Spinal cord (tissue), 10 donors: ENCODE measurements at places on chromosomes 5 and 9.

GRCh38 chr5:171897231-171897630 is 109.2 kb downstream of the FBXW11 start:
- DNase-seq = no peak

DNA sequence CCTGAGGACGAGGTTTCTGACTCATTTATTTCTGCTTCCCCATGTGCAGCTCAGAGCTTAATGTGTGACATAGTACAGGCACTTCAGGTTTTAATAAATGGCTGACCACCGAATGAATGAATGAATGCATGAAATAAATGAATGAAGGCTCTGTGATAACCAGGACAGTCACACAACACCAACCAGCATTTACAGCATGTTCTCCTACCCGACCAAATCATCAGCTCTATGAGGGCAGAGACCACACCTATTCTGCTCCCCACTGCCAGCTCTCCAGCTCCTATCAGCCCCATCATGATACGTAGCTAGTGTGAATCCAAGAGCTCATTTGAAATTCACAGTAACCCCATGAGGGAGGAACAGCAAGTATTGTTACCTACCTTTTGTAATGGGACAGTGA is 4.8 kb downstream of the TMOD1 start:
- DNase-seq = no peak

DNA sequence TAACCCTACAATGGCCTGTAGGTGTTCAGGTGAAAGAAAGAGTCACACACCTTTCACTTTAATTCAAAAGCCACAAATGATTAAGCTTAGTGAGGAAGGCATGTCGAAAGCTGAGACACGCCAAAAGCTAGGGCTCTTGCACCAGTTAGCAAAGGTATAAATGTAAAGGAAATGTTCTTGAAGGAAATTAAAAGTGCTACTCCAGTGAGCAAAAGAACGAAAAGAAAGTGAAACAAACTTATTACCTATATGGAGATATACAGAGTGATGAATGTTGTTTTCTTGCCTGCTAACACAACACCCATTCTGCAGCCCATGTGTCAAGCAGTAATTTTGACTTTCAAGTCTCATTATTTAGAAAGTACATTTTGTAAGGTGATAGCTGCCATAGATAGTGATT is 254.2 kb upstream of the SLC24A2 start:
- DNase-seq = no peak

- no peak for DNase-seq
Measured at GRCh38 chr5:123976379-123977033, 464.5 kb downstream of the CSNK1G3 start.

DNA sequence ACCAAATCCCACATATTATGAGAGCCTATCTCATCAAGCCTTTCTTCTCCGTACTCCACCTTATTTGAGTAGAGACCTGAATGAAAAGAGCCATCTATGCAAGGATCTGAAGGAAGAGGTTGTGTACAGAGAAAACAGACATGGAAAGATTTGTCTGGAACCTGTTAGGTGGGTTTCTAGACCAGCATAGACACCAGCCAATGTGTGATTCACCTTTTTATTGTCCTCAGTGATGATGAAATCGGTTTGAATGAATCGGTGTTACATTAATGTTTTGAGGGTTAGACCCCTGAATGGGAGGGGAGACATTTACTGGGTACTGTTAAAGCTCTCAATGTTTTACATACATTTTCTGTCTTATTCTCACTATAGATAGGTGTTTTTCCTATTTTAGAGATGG is 223.6 kb downstream of the NMUR2 start:
- DNase-seq = no peak

GRCh38 chr9:5920860-5921328 is 30.2 kb downstream of the MLANA start:
- DNase-seq = no peak

DNA sequence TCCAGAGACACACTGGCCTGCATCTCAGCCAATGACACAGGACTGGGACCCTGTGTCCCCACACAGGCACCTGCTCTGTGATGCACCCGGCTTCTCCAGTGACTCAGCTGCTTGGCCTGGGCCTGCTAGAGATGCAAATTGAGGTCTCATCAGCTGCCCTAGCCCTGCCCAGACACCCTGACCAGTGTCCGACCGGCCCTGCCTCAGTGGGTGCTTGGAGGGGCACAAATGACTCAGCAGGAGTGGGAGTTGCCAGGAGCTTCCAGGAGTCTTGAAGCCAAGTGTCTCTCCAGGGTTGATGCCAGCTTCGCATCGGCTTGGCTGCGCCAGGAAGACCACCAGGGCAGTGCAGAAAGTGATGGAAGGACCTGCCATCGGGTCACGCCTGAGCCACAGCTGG is 148.2 kb downstream of the ICE1 start:
- no peak for DNase-seq

DNA sequence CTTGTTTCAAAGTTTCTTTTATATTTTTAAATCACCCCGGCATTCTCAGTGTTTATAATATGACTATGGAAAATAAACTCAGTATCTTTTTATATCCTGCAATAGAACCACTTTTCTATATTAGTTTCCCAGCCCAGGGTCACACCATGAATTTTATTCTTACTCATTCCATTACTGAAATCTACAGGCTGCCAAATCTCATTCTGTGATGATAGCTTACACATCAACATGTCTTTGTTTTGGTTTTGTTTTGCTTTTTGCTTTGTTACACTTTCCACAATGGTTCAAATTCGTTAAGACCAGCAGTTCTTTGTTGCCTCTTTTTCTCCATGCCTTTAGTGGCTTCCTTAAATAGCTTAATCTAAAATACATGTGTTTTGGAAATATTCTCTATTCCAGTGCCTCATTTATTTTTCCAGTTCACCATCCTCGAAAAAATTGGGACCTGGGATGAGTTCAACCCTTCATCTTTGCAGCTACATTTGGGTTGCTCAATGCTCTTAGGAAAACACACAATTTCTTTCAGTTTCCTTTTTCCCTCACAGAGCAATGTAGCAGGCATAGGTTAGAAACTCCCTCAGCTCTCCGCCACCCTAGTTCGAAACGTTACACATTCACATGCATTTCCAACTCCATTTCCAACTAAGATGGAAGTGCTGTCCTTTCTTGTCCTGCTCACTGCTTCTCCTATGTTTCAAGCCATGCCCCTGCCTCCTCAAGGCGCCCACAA is 1146.3 kb downstream of the MAT2B start:
- DNase-seq = no peak

DNA sequence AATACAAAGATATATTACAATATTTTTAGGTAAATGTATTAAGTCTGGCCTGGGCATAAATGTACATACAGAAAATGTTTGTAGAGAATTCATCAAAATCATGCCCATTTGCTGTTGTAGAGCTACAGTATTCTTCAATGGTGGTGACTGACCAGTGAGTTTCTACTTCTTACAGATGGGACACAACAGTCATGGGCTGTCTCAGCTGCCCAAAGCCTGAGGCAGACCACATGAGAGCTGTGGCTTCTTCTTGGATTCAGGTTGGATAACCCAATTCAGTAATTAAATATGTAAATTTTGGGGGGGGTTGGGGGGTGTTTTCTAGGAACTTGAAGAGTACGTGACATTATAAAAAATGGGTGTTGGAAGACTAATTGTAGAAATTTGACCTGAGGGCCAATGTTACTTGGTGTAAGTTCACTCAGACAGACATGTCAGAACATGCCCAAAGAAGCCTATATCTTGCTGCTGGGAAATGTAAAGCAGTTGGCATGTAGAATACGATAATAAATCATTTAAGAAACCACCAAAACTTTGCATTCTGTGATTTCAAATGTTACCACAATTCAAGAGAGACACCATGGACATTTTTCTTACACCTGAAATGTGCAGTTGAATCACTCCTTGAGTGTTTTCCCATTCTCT is 17.9 kb downstream of the STARD4 start:
- no peak for DNase-seq

- DNase-seq = no peak
Measured at GRCh38 chr5:109878887-109879286, 189.2 kb downstream of the MAN2A1 start.

DNA sequence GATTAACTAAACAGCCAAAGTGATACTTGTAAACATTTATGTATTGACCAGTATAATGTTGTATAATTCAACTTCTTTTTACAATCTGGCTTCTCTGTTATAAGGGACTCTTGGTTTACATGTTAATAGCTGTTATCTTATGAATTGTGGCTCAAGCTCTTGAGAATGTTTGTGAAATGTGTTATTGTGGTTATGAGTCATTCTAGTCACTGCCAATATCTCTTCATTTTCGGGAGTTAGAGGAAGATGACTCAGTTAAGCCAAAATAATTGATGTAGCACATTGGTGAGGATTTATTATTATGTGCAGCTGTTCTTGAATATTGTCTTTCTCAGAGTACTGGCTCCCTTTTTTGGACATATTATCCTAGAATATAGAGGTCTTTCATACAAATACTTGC is 655.2 kb upstream of the RIOK2 start:
- DNase-seq = no peak

DNA sequence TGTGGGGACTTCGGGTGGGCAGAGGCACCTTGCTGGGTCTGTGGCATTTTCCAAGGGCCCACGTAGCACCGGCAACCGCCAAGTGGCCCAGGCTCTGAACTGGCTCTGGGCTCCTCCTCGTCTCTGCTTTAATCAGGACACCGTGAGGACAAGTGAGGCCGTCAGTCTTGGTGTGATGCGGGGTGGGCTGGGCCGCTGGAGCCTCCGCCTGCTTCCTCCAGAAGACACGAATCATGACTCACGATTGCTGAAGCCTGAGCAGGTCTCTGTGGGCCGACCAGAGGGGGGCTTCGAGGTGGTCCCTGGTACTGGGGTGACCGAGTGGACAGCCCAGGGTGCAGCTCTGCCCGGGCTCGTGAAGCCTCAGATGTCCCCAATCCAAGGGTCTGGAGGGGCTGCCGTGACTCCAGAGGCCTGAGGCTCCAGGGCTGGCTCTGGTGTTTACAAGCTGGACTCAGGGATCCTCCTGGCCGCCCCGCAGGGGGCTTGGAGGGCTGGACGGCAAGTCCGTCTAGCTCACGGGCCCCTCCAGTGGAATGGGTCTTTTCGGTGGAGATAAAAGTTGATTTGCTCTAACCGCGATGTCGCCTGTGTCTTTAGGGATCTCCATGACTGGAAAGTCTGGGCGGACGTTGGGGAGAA is 5.8 kb downstream of the DPP7 start:
- DNase-seq = no peak

GRCh38 chr9:137302449-137303150 is 529 bp upstream of the NRARP start:
- DNase-seq = no peak

DNA sequence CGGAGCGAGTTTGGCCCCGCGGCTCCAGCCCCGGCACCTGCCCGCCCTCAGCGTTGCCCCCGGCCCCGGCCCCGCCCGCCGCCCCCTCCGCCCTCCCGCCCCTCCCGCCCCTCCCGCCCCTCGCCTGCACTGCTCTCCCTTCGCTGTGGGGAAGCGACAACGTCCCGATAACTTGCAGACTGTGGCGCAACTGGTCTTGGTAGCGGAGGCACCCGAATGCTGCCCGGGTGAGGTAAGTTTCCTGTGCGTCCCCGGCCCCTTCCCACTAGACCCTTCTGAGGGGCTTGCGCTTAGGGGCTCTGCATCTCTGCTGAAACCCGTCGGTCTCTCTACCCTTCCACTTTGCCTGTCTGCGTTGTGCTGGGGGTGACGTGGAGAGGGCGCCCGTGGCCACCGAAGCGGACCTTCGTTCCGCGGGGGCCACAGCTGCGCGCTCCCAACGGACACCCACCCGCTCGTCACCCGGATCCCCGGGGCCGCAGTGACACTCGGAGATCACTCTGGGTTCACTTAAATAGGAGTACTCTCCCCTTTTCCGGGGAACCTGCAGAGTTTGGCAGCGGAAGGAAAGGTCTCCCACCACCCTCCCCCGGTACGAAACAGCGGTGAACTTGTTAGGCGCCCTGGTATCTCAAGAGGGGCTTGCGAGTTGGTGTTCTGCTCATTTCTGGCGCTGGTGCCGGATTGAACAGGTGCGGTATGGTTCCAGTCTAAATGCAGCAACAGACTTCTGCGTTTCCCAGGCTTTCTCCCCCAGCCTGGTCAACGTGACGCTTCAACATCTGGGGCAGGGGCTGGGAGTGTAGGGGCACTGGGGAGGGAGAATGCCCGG is 707 bp downstream of the PIP5K1B start:
- peak; percentile 15 for DNase-seq

DNA sequence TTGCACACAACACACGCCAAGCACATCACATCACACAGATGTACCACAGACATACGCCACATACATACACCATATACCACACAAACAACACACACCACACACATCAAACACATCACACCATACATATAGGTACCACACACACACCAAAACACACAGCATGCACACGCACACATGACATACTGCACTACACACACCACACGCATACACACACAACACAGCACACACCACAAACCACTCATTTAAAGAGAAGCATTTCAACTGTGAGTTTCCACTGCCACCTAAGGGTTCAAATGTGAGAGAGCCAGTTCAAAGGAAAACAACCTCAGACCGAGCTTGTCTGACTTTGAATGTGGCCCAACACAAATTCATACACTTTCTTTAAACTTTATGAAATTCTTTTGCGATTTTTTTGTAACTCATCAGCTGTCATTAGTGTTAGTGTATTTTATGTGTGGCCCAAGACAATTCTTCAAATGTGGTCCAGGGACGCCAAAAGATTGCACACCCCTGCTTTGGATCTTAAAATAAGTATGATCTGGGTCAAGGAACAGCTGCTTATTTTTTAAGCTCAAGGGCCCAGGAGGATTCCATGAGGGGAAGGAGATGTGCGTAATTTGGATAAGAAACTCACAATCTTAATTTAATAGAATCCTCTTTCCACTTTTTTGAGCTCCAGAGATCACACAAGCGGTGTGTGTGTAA is 494.6 kb downstream of the GADD45G start:
- DNase-seq = peak; percentile 42

DNA sequence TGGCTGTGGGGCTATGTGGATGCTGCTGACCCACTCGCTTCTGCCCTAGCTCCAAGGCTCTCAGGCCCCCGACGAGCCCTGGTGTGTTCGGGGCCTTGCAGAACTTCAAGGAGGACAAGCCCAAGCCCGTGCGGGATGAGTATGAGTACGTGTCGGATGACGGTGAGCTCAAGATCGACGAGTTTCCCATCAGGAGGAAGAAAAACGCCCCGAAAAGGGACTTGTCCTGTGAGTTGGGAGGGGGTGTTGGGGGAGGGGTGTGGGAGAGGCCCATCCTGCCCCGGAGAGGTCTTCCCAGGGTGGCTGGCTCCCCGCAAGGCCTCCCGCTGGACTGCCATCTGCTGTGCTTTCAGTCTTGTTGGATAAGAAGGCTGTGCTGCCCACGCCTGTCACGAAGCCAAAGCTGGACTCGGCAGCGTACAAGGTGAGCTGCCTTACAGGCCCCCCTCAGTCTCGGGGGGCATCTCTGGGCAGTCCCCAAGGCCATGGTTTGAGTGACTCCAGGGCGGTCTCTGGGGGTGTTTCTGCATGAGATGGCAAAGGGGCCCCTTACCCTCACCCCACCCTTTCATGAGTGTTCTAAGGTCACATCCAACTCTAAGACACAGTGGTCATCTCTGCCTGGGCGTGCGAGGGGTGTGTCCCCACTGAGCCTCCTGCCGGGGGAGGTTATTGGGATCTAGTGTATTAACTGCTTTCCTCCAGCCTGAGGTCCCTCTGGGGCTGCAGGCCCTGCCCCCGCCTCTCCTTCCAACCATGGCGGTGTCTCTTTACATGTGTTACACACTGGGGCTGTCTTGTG is 89.5 kb downstream of the PHF2 start:
- no peak for DNase-seq

GRCh38 chr9:129414993-129415941 is 205.6 kb downstream of the C9orf50 start:
- DNase-seq = no peak

- DNase-seq = no peak
Measured at GRCh38 chr5:113508756-113509155, 4.7 kb upstream of the YTHDC2 start.

GRCh38 chr5:68303754-68304420 is 88.3 kb downstream of the PIK3R1 start:
- DNase-seq = no peak

GRCh38 chr5:173707392-173707791 is 90.9 kb upstream of the BOD1 start:
- DNase-seq = no peak
